ENCODE measurements at places on chromosomes 16 and 17.
A peak's percentile ranks its signal among the peaks of the same experiment; 100 is the strongest.

DNA sequence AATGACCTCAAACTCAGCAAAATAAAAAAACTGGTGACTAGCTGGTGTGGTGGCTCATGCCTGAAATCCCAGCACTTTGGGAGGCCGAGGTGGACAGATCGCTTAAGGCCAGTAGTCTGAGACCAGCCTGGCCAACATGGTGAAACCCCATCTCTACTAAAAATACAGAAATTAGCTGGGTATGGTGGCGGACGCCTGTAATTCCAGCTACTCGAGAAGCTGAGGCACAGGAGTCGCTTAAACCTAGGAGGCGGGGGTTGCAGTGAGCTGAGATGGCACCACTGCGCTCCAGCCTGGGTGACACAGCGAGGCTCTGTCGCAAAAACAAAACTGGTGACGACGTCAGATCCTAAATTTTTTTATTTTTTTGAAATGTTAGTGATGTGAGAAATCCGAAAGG, 82.6 kb upstream of the TOB1 start:
- DNase-seq, result no peak

GRCh38 chr16:2987833-2988232, 7.6 kb upstream of the PKMYT1 start:
- DNase-seq, result no peak

GRCh38 chr17:76599694-76600460, 14.2 kb upstream of the ST6GALNAC2 start:
- no peak for DNase-seq

DNA sequence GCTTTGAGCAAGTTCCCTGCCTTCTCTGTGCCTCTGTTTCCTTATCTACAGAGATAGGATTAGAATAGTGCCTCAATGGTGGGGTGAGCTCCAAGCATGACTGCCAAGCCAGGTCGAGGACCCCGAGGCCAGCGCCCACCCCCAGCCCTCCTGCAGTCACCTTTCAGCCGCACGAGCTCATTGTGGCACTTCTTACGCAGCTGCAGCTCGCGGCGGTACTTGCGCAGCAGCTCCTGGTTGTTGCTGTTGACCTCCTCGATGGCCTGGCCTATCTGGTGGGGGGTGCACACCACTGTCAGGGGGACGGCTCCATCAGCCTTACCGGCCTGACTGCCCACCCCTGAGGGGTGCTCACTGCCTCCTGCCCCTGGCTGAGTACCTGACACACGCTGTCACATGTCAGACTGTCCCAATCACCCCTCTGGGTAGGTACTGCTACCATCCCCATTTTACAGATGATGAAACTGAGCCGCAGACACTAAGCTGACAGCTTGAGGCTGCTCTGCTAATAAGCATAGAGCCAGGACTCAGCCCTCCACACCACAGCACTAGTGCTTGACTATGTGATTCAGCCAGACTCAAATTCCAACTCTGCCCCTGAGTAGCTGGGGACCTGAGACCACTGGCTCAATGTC, 31.3 kb downstream of the KATNB1 start:
- no peak for DNase-seq

DNA sequence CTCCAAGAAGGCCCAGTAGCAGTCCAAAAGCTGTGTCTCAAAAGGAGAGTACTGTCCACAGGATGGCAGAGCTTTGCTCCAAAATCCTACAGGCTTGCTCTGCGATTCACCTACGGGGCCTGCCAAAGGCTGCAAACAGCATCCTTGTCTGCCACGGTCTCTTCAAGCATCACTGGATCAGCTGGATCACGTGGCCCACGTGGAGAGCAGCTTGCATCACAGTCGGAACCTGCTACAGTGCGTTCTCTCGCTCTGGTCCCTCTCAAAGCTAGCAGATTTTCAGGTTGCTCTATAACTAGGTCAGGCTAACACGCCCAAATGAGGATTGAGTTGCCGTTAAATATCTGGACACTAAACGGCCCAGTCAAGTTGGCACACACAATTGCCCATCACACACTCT, 8.4 kb upstream of the TIMM22 start:
- no peak for DNase-seq

DNA sequence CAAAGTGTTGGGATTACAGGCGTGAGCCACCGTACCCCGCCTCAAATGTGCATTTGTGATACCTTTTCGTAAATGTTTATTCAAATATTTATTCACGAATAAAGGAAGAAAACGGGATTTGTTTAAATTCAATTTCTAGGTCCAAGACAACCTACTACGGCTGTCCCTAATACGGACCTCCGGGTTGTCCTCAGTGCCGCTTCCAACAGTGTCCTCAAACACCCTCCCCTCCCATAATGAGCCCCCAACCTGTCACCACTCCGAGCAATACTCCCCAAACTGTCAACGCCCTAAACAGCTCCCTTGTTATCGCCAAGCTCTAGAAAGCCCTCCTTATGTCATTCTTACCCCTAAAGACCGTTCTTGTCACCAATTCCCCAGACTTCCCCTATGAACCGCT, 539 bp upstream of the GABARAPL2 start:
- DNase-seq, result no peak

DNA sequence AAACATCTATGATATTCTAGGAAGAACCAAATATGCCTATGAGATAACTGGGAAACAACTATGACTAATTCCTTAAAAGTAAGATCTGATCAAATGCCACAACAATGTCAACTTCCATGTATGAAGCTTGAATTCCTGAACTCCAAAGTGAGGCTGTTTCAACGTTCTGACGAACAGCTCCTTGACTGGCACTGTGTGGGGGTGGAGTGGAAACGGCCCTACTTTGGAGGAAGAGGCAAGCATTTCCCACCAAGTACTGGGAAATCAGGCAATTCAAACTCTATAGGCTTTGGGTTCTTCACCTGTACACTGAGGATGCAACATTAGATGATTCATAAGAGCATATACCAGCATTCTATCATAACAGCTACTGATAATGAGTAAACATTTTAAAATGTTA, 187.2 kb downstream of the CDK5R1 start:
- no peak for DNase-seq

DNA sequence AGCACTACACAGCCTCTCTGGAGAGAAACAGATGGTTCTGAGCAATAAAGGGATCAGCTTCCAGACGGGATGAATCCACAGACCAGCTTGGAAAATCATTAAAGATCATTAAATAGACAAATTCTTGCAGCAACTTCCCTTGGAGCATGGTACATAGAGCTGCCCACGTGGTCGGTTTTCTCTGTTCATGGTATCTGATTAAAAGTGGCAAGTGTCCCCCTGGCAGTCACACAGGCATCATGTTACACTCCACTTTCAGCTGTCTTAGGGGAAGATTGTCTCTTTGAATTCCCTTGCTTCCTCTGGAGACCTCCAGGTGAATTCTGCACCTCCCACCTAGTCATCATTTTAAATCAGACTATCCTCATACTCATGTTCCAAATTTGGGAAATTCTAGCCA, 92.2 kb upstream of the CACNG3 start:
- DNase-seq, result no peak

DNA sequence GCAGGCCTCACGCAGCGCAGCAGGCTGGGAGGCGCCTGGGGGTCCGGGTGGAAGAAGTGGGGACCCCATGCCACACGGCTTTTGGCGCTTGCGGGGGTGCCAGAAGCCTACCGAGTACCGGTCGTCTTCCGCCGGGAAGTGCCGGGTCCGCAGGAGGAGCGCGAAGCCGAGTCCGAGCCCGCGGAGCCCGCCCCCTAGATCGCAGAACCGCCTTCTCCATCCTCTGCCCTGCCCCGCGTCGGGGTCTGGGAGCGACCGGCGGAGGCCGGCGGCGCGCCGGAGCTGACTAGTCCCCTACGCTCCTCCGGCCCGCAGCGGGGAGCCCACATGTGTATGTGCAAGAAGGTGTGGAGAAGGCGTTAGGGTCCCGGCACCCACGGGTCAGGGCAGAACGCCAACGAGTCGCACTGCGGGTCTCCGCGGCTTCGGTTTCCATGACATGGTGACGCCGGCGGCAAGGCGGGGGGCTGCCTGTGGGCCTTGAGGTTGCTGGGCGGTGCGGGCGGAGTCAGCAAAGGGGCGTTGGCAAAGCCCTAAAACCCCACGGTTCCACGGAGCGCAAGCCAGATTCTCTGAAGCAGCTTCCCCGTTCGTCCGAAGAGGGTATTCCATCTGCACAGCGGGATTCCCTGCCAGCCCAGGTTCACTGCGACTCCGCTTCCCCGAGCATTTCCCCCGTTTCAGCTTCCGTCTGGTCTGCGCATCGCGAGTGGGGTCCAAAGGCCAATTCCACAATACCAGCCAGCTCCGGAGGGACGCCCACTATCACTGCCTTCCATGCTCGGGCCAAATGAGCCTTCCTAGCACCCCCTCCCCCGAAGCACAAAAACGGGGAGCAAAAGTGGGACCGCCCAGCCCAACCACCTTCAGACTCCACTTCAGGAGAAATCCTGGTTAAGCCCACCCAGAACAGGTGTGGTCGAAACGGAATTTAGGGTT, 2.3 kb upstream of the LHX1 start:
- no peak for DNase-seq

GRCh38 chr17:6244796-6245195, 174.6 kb downstream of the WSCD1 start:
- DNase-seq, result no peak

GRCh38 chr16:81528256-81528655, 83.6 kb downstream of the CMIP start:
- no peak for DNase-seq

GRCh38 chr17:67629971-67630320, 87.8 kb upstream of the NOL11 start:
- DNase-seq, result no peak

- no peak for DNase-seq
Measured at GRCh38 chr17:80573701-80574100, 29.1 kb downstream of the RPTOR start.

- DNase-seq, result no peak
Measured at GRCh38 chr17:36933512-36934143, 3.6 kb upstream of the LHX1 start.

- DNase-seq, result no peak
Measured at GRCh38 chr16:3138342-3138741, 3.5 kb downstream of the ZNF213 start.

- no peak for DNase-seq
Measured at GRCh38 chr16:56938664-56939513, 6.9 kb downstream of the HERPUD1 start.

- DNase-seq, result no peak
Measured at GRCh38 chr17:65055708-65056638, 567 bp downstream of the GNA13 start.

GRCh38 chr17:44350733-44351226, 5.7 kb downstream of the GRN start:
- DNase-seq, result peak; percentile 90

DNA sequence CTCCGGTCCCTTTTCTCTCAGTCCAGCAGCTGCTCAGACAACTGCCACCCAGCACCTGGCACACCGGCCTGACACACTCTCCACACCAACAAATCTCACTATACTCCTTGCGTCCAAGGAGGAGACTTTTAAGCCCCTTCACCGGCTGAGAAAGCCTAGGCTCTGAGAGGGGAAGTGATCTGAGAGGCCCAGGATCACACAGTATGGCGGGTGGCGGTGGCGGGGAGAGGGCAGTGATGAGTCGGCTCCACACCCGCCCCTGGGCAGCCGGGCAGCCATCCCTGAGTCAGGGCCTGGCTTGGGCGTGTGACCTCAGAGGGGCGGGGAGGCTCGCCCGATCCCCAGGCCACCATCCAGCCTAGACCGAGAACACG, 569 bp downstream of the FLII start:
- no peak for DNase-seq

DNA sequence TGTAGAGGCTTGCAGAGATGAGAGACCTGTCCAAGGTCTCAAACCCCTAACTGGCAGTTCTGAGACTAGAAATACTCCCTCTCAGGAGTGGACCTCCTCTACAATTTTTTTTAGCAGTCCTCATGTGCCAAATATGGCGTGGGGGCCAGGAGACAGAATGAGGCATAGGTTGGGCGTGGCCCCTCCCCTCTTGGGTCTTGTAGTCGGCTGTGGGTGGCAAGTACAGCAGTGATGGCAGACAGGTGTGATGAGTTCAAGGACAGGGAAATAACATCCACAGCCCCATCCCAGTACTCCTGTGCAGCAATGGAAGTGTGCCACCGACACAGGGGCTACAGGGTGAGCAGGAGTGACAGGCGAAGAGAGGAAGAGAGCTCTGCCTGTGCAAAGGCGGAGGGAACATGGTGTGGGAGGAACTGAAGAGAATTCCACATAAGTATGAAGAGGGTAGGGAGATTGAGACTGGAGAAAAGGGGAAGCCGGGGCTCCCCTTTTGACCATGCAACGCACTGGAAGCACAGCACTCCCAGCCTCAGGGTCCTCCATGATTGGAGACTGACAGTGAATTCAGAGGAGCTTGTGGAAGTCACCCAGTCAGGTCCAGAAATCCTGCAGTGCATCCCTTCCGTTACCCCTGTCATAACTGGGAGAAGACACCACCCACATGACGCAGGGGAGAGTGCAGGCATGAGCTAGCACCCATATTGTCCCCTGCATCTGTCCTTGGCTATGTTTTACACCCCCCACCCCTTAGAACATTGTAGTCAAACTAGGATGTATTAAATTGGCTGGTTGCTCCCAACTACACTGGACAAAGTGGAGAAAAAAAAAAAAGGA, 14.8 kb upstream of the CETP start:
- no peak for DNase-seq

DNA sequence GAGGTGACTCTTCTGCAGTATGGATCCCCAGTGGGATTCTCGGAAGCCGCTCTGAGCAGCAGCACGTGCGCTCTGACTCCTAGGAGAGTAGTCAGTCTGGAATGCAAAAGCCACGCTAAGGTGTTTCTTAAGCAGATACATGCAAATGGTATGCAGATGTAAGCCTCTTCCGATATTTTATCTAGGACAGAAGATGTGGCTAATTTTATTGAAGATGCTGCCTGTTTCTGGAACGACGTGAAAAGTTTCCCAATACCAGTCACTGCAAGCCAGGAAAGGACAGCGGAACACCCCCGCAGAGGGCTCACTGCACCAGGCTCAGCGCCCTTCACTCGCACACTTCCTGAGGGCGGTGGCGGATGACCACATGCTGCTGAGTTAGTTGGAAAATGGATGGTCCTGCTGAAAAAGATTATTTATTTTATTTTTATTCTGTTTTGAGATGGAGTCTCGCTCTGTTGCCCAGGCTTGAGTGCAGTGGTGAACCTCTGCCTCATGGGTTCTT, 10.1 kb downstream of the FADS6 start:
- DNase-seq, result no peak

GRCh38 chr16:51062039-51062438, 89.0 kb downstream of the SALL1 start:
- no peak for DNase-seq

GRCh38 chr17:63589646-63590045, 11.0 kb upstream of the TACO1 start:
- DNase-seq, result no peak

GRCh38 chr16:30031477-30031918, 427 bp upstream of the TLCD3B start:
- no peak for DNase-seq

DNA sequence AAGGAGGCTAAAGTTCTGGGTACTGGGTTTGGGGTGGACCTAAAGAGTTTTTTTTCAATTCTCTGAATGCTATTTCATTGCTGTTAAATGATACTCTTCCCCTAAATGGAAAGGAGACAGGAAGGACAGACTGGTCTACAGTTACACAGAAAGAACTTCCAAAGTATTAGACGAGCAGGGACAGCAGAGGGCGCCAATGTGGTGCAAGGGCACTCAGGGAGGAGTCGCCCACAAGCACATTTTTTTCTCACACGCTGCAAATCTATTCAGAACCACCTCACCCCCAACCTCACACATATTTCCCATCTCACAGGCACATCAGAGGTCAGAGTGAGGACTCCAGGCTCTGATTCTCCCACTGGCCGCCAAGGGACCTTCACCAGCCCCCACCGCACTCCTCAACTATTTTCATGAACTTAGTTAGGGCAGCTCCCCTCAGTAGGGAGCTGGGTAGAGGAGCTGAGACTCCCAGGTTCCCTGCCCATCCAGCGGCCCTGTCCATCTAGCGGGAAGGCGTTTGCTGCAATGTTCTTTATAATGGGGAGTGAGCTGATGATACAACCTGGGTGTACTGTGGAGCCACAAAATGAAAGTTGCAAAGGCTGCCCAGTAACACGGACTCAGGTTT, 6.8 kb upstream of the CA4 start:
- peak; percentile 94 for DNase-seq
